ENCODE measurements at places on chromosomes 3 and 15.

DNA sequence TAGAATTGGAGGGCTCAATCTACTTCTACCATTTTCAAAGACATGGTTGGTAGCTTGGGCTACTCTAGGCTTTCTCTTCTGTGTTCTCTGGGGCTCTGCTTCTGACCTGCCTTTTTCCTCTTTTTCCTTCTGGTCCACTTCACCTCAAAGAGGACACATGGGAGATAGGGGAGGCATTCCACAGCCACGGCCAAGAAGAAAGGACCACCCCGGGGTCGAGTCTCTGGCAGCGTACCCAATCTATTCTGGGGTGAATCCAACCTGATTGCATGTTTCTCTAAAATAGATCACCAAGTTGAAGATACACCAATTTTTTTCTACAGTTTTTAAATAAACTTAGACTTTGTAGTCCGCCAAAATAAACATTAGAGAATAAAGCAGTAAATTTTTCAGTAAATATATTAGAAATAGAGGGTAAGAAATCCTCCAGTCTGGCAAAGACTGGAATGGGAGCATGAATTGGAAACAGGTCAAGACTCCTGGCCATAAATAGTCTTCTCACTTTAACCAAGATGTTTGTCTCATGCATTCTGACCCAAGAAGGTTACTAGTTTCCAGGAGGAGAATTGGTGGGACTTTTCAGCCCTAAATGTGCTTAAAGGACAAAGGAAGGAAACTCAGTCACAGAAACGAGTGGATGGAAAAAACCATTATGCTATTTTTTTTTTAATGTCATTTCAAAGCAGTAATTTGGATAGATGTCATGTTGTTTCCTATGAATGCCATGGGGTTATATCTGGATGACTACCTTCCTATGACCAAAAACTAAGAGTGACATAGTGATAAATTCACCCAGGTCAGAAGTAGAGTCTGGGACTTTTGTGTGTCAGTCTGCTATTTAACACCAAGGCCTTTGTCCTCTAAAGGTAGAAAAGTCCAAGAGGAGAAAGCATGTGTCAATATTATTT lies 71.3 kb upstream of the PHLDB2 start:
- DNase-seq = no peak

DNA sequence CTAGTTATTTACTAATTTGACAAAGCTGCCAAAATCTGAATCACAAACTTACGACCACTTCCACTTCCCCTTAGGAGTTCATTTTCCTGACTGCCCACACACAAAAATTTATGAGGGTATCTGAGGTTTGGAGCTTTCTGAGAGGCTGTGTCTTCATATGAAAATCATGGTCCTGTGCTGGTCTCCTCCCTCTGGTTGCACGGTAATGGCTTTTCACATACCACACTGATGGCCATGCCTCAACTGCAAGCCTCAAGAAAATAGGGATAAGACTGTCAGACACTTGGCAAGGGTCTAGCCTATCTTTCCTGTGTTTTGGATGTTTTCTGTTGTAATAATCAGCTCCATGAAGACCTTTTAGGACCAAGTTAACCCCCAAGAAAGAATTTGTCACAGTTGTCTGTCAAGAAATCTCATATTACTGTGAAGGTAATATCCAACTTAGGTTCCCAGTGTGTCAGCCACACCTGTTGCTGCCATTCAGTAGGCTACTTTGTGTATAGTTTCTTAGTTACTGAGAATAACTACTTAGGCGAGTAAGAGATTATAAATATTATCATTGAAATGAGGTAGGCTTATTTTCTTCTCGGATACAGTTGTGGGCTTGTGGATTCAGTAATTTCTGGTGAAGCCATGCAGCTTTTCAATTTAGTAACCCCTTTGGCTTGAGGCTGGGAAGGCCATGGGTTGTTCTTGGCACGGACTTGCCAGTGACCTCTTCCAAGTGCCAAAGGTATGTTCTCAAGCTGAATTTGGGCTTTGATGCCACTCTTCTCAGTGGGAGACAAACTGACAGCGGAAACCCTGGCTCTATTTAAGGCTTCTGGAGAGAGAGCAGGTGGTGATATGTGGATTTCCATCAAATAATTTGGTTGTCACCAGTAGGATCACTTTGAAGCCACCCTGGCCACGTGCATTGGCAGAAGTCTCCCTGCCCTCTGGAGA lies 101.1 kb downstream of the RYR3 start:
- no peak for DNase-seq

DNA sequence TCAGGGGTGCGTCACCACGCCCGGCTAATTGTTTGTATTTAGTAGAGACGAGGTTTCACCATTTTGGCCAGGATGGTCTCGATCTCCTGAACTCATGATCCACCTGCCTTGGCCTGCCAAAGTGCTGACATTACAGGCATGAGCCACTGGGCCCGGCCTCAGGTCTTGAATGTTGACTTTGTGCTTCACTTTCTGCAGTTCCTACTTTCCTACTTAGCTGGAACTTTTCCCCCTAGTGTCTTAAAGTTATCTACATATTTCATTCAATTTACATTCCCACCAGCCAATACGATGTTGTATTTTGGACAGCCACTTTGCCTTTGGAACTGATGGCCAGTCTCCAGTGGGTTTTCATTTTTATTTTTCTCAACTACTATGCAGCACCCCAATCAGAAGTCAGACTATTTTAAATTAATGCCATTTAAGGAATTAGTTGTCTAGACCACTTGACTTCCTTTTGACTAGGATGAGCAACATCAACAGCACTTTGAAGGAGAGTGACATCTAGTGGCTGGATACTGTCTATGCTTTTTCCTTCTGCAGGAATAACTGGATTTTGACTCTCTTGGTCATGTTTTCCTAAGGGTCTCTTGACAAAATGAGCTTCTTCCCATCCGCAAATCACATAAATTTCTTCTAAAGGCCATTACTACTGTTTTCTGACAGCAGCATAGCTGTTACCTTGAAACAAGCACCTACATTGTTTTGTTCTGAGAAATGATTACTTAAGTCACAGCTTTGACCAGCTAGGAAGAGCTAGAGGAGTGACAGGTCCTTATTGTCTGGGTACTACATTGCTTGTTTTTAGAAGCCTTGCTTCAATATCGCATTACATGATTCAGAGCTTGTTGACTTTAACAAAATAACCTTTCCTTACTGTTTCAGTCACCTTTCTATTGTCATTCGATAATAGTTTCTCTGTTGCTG lies 140.2 kb downstream of the ITPR1 start:
- no peak for DNase-seq

DNA sequence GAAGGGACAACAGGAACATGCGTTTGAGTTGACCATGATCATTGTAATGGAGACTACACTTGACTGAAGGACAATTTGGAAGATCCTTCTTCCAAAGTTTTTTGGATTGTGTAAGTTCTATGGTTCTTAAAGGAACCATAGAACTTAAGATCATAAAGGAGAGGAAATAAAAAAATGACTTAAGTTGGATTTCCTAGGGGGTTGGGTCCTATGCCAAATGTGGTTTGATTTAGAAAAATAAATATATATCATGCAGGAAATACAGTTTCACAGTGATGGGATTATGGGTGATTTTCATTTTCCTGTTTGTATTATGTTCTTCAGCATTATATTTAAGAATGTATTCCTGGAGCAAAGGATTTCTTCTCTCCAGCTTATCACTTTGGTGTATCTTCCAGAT lies 305.5 kb upstream of the DPH6 start:
- DNase-seq = no peak

GRCh38 chr3:106120356-106120755 lies 251.5 kb upstream of the CBLB start:
- DNase-seq = no peak

DNA sequence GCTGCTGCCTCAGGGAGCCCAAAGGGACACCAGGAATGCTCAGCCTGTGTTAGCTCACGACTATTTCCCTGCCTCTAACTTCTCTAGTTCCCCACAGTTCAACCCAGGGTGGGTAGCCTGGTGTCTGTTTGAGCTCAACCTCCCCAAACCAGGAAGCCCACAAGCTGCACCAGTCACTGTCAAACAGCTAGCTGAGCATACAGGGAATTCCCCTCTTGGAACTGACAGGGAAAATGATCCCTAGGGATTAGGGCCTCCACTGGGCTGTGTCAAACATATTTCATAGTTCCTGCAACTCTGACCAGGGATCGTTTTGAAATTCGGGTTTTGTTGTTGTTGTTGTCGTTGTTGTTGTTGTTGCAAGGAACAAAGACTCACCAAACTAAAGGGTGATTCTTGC lies 147.1 kb upstream of the ICE2 start:
- DNase-seq = no peak

DNA sequence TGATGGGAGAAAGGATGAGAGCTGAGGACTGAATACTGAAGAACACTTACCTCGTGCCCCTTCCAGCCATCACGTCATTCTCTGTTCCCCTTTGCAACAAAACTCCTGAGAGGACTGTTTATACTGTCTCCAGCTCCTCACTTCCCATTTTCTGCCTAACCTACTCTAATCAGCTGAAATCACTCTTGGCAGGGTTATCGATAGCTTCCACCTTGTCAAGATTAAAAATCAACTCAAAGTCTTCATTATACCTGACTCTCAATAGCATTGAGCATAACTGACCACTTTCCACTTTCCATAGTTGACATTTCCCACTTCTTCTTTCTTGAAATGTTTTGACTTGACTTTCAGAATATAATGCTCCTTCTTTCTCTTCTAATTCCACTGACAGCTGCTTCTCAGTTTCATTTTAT lies 4.3 kb downstream of the BTBD1 start:
- DNase-seq = no peak
